RKO (cell line): ENCODE measurements at places on chromosomes 6 and 20.

DNA sequence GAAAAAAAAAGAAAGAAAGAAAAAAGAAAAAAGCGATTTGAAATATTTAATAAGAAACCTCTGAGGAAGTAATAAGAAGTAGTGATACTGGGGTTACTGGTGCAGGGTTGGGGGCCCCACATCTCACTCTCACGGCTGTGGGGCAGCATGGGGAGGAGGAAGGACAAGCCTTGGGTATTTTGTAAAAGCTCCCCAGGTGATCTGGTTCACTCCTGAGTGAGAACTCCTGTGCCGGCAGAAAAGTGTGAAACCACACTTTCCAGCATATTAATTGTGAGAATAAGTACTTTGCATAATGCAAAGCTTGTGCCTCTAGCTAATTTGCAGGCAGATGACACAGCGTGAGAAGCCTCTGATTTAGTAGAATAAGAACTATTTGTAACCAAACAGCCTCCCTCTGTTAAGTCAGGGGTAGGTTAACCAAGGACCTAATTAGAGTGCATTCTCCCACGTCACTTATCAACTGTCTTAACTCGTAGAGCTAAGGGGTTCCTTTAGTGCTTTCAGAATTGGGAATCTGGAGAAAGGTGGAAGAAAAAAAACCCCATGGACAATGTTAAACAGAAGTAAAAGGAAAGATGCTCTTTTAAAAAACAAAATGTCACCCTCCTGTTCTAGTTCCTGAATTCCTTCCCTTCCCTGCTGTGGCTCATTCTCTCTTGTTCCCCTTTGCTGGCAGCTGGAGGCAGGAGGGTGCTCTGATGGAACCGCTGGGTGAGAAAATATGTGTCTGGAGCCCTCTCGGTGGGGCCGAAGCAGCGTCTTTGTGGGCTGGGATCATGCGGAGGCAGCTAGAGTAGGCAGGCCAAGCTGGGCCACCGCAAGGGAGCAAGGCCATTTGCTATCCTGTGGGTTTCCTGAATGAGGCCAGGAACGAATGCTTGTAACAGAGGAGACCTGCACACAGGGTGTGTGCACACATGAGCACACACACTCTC is 108.7 kb downstream of the FYN start:
- DNase-seq, result no peak

DNA sequence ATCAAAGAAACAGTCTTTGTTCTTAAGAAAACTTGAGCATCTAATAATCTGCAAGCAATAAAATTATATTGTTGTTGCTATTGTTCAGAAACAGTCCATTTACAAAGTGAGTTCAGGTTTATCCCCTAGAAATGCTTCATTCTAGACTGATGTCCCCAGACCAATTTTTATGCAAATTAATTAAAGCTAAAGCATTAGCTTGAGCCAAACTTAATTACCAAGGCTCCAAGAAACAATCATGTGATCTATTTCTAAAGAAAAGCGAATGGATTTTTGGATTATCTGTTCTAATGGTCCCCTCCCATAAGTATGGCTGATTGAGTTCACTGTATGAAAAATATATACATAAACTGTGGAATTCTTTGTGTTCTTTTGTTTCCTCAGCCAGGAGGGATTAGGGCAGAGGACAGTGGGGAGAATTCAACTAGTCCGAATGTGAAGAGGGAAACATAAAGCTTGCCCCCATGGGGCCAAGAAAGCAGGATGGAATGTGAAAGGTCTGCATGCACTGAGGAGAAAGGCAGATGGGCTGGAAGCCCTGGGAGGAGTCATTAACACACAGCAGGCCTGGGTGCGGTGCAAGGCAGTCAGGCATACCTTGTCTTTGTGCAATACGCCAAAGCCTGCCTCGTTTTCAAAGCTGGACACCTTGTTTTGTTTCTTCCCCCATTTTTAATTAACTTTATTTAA is 597.1 kb downstream of the KIF16B start:
- DNase-seq, result no peak

DNA sequence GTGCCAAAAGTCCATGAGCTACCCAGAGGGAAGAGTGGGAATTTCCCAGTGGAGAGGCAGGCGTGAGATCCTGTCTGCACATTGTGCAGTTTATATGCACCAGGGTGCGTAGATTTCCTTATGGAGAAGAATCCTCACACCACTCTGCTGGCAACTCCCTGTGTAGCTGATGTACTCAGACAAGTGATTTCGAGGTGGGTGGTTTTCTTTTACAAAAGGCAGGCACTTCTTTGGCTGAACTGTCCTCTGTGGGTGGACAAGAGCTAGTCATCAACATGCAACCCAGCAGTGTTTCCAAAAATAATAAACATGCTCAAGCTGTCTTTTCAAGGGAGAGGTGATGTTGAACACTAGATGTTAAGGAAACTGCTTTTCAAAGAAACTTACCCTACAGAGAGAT is 121.7 kb upstream of the NXT1 start:
- no peak for DNase-seq

DNA sequence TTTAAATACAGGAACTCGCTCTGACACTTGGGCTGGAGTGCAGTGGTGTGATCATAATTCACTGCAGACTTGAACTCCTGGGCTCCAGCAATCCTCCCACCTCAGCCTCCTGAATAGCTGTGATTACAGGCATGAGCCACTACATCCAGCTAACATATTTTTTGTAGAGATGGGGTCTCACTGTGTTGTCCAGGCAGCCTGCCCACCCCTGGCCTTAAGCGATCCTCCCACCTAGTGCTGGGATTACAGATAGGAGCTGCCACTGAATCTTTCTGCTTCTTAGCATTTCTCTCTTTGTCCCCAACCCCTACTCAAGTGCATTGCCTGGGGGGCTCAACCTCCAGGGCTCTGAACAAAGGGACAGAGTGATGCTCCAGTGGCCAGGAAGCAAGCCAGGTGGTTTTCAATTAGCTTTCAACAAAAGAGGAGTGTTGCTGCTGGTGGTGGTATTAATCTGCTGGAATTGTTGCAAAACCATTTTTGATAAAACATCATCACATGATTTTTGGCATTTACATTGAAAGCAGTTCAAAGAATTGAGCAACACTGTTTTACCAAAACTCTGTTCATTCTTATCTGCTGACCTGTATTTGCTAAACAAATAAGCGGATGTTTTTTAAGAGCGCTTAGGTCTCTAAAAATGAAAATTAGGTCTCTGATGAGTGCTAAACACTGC is 40.4 kb upstream of the BPIFA2 start:
- no peak for DNase-seq

GRCh38 chr6:139370999-139371345 is 3.5 kb downstream of the CITED2 start:
- no peak for DNase-seq

GRCh38 chr6:48809245-48809644 is 653.8 kb downstream of the MMUT start:
- no peak for DNase-seq

DNA sequence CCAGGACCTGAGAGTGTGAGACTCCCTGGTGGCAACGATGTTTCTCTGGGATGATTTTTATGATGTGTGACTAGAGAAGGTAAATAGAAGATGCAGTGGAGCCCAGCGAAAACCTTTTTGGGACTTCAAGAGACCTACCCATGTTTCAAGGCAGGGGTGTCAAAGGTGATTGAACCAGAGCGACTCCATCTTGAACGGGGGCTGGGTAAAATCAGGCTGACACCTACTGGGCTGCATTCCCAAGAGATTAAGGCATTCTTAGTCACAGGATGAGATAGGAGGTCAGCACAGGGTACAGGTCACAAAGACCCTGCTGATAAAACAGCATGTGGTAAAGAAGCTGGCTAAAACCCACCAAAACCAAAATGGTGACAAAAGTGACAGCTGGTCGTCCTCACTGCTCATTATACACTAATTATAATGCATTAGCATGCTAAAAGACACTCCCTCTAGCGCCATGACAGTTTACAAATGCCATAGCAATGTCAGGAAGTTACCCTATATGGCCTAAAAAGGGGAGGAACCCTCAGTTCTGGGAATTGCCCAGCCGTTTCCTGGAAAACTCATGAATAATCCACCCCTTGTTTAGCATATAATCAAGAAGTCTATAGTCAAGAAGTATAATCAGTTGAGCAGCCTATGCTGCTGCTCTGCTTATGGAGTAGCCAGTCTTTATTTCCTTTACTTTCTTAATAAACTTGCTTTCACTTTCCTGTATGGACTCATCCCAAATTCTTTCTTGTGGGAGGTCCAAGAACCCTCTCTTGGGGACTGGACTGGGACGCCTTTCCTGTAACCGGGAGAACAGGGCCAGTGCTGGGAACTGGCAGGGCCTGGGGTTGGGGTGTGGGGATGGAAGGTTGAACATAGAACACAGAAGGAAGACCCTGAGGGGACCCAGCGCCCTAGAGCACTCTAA is 526.4 kb downstream of the QKI start:
- no peak for DNase-seq

DNA sequence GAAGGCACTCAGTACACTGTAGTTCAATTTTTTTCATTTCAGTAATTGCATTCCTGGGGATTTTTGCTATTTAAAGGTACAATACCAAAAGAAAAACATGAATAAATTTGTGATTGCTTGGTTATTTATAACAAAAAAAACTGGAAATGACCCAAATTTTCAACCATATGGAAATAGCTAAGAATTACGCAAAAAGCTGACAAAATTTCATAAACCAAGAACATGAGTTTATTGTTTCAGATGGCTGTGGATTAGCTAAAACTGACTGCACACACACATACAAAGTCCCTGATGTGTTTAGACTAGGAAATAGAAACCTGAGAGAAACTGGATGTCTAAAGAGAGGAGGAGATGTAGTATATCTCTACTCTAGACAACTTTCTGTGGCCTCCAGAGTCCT is 718.4 kb upstream of the CHD6 start:
- no peak for DNase-seq

DNA sequence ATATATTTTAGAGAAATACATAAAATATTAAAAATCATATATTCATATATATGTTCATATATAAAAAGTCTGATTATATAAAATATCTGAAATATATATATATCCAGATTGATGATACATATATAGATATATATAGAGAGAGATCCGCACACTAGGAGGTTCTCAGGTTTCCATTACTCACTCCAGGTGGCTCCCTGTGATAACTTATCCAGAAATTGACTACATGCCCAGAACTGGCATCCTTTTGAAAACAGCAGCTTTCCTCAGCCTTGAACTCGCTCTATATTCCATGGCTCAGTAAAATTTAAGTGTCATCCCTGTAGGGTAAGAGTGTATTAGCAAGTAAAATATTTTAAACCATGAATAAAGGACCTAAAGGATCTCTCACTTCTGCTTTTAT is 206.8 kb downstream of the TINAG start:
- no peak for DNase-seq

- peak; percentile 69 for DNase-seq
Measured at GRCh38 chr6:83592770-83593394, 80.5 kb downstream of the PRSS35 start.

GRCh38 chr6:139531148-139532115 is 157.0 kb upstream of the CITED2 start:
- no peak for DNase-seq

GRCh38 chr20:41234041-41234440 is 83.5 kb downstream of the ZHX3 start:
- no peak for DNase-seq

DNA sequence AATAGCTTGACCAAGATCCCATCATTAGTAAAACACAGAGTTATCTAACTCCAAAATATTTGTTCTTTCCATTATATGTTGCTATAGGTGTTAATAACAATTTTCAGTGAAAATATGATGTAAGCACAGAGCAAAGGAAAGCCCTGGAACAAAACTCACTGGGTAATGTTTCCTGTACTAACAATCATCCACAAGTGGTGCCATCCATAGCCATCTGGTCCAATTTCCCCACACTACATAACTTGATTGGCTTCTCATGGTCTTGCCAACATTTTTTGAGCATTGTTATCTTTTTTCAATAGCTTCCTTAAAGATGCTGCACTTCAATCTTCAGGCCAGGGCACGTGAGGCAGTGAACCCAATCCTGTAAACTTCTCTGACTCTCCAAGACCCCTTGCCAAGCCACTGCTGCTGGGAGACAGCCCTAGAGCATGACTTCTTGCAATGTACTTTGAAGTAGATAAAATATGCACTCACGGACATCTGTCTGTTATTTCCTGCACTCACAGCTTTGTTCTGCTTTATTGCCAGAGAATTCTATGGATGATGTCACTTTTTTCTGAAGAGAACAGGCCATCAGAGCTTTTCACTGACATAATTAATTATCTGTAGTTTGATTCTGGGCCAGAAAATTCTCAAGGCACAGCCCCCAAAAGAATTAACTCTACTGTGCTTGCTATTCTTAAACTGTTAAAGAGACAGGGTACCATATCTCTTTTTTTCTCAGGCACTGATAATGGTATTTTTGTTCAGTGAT is 97.5 kb upstream of the TMEM30A start:
- no peak for DNase-seq

- no peak for DNase-seq
Measured at GRCh38 chr6:636488-636887, 20.4 kb downstream of the HUS1B start.

DNA sequence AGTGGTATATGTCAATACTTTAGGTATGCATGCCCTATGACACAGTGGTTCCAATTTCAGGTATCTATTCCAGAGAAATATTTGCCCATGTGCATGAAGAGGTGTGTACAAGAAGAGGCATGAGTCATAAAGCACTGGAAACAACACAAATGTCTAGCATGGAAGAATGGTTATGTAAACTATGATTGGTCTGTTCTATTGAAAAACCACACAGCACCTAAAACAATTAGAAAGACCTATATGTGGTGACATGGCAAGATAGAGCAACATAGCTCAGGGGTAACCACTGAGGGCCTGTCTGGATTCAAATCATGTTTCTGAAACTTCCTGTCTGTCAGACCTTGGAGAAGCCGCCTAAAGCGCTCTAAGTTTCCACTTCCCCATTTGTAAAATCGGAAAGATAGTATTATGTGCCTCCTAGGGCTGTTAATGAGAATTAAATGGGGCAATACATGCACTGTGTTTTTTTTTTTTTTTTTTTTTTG is 76.0 kb upstream of the SHLD1 start:
- peak; percentile 32 for DNase-seq

DNA sequence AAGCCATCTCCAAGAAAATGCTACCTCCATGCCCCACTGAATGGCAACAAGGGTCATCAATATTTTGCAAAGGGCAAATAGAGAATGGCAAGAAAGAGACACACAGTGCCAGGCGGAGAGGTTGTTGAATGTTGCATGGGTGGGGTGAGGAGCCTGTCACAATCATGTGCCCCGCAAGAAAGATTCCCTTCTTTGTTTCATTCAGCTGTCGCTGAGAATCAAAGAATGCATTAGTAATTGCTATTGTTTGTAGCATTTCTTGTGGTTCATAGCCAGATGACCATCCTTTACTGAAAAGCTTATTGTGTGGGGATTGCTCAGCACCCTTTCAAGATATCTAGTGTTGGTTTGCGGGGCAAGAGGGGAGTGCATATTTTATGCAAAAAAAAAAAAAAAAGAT is 166.5 kb upstream of the QKI start:
- DNase-seq, result no peak
